ENCODE measurements at places on chromosomes 11 and 22.

GRCh38 chr11:45917286-45917622, 423 bp downstream of the PEX16 start:
- no peak for DNase-seq

- no peak for DNase-seq
These were observed 511 bp downstream of the RAC2 start for GRCh38 chr22:37243402-37244113.

GRCh38 chr22:32590556-32590955, 115.9 kb downstream of the FBXO7 start:
- no peak for DNase-seq

- DNase-seq, result peak; percentile 22
These were observed 2.6 kb downstream of the PACSIN2 start for GRCh38 chr22:43012390-43012789.

- no peak for DNase-seq
These were observed 11.0 kb downstream of the MS4A6E start for GRCh38 chr11:60338053-60338452.
